Progenitor cell of endocrine pancreas (in vitro differentiated cells): ENCODE measurements at places on chromosomes 4 and X.

DNA sequence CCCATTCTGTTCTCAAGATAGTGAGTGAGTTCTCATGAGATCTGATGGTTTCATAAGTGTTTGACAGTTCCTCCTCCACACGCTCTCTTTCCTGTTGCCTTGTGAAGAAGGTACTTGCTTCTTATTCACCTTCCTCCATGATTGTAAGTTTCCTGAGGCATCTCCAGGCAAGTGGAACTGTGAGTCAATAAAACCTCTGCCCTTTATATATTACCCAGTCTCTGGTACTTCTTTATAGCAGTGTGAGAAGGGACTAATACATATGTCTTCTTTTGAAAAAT is 58.4 kb downstream of the CFAP299 start:
- no peak for DNase-seq

- no peak for DNase-seq
Measured at GRCh38 chr4:70158576-70158975, 4.5 kb downstream of the PRR27 start.

DNA sequence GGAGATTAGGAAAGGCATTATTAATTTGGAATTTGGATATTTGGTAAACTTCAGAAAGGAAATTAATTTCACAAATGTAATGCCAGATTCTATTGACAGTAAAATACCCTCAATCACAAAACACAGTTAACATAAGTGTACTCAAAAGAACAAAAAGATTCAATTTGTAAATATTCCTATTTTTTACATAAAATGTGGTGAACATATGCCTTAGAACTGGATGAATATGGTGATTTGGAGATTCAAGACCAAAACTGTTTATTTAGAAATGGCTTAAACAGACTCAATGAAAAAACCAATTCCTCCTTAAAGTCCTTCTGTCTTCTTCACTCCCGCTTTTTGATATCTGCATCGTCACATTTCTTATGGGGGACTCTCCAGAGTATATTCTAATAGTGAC is 417.6 kb upstream of the TENM3 start:
- DNase-seq = no peak

- DNase-seq = no peak
Measured at GRCh38 chrX:109856974-109857373, 123.9 kb upstream of the ACSL4 start.

GRCh38 chrX:103586314-103586646 is 965 bp downstream of the TCEAL4 start:
- DNase-seq = no peak

DNA sequence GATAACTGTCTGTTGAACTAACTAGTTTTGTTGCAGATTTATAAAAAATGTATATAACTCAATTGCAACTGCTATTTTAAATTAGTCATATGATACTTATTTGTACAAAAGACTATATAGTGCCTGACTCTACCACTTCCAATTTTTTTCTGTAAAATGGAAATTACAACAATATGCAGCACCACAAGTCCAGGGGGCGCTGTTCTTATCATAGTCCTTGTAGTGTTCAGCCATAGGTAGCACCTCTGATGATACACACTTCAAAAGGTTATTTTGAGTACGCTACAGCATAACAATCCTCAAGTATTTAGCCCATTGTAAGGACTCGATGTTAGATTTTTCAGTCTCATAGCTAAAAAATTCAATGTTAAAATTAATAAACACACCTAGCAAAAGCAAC is 174.9 kb downstream of the CORIN start:
- no peak for DNase-seq
